ENCODE measurements at places on chromosomes 13 and 19. TPM values are rescaled to one million over a fixed set of nuclear protein-coding genes. Genes with fewer than 3 reads are reported as not detected.

DNA sequence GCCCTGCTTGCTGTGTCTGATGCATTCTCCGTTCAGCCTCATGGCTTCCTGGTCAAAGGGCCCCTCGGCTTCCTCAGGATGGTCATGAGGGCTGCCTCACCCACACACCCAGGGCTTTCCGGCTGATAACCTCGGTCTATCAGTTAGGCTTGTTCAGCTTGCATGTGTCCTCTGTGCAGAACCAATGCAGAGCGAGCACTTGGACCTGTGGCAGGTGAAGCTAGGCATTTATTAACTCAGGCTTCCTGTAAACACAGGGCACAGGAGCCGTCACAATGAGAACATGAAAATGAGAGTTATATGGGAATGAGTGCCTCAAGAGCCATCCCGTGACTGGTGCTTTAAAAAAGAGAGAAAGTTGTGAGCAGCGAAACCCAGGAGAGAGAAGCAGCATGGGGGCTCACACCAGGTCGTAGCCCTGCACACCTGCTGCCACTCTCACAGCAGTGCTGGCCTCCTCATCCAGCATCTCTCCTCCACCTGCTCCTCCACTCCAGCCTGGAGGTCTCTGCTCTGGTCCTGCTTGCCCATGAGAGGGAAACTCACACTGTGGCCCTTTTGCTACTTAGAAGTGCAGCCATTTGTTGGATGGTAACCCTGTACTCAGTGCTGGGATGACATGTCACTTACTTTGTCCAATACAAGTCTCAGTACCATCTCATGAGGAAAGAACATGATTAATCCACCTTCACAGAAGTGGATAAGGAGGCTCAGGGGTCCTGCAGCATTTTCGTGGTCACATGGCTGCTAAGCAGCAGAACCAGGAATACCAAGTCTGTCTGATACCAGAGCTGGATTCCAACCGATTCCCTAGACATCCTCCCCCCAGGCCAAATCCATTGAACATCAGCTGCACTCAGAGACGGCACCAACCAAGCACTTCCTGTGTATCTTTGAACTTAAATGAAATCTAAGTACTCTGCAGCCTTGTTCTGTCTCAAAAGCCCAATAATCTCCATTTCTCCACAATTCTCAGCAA is 50.5 kb upstream of the IRS2 start:
- no peaks in the 10 kb centered on the region for H3K27me3 ChIP-seq
- no peaks in the 10 kb centered on the region for H3K36me3 ChIP-seq
- H3K27ac ChIP-seq = no peak overlapping the region
- peaks cover 16% of the 10 kb centered on the region for H3K4me1 ChIP-seq

GRCh38 chr13:28623782-28624706 is 34.9 kb upstream of the POMP start:
- no peak overlapping the region for H3K27ac ChIP-seq
- no peaks in the 10 kb centered on the region for H3K36me3 ChIP-seq
- no peak overlapping the region for H3K4me3 ChIP-seq
- H3K4me1 ChIP-seq = no peaks in the 10 kb centered on the region
- DNase-seq = no peak

DNA sequence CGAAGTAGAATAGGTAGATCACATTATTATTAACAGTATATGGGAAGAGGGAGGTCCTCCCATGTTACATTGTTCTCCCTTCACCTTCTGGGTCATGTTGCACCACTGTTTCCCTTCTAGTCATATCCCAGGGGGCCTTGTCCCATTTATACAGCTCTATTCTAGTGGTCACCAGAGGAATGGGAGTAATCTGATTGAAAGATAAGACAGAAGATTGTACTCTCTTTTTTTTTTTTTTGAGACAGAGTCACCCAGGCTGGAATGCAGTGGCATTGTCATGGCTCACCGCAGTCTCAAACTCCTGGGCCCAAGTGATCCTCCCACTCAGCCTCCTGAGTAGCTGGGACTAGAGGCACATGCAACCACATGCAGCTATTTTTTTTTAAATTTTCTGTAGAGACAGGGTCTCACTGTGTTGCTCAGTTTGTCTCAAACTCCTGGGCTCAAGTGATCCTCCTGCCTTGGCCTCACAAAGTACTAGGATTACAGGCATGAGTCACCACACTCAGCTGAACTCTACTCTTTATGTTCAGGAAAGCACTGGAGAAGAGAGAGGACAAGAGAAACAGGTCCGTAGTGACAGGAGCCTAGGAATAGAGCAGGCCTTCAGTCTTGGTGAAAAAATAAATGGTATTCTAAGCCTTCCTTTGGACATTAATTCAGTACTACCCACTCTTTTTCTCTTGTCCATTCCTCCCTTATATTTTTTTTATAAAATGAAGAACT is 4.3 kb upstream of the ZNF529 start:
- DNase-seq = no peak
- no peak overlapping the region for H3K27ac ChIP-seq
- H3K4me3 ChIP-seq = no peak overlapping the region

DNA sequence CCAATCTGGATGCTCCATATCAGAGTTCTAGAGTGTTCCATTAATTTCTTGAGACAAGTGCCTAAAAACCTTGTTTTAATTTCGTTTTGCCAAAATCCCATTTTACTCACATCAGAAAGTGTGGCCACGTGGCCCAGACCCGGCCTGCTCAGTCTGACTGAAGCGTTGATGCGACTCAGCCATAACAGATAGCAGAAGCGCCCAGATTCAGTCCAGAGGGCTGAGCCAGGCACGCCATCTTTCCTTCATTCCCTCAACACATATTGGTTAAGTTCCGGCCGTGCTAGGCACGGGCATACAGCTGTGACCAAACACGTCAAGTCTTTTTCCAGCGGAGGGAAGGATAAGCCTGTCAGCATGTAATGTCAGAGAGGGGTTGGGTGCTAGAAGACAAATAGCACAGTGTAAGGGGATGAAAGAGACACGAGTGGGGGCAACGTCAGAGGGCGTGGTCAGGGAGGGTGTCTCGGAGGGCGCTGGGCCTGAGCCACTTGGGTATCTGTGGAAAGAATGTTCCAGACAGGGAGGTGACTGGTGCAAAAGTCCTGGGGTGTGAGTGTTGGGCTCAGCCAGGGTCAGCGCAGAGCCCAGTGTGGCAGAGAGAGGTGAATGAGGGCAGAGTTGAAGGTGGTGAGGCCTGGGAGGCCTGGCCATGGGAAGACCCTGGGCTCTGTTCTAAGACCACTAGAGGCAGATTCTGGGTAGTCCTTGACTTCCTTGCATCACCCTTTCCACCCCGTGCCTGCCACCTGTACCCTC is 3.1 kb downstream of the F10 start:
- no peak overlapping the region for H3K27ac ChIP-seq
- peaks cover 27% of the 10 kb centered on the region for H3K27me3 ChIP-seq
- H3K4me1 ChIP-seq = no peaks in the 10 kb centered on the region
- H3K4me3 ChIP-seq = no peak overlapping the region
- H3K36me3 ChIP-seq = peaks cover 6% of the 10 kb centered on the region

GRCh38 chr13:46596466-46596865 is 43.5 kb downstream of the LRCH1 start:
- H3K27me3 ChIP-seq = no peaks in the 10 kb centered on the region
- no peaks in the 10 kb centered on the region for H3K36me3 ChIP-seq
- DNase-seq = no peak
- H3K27ac ChIP-seq = peak overlapping the region; percentile 86
- peak overlapping the region; percentile 69 for H3K4me3 ChIP-seq

The CASP14 gene
- total RNA-seq = not detected

DNA sequence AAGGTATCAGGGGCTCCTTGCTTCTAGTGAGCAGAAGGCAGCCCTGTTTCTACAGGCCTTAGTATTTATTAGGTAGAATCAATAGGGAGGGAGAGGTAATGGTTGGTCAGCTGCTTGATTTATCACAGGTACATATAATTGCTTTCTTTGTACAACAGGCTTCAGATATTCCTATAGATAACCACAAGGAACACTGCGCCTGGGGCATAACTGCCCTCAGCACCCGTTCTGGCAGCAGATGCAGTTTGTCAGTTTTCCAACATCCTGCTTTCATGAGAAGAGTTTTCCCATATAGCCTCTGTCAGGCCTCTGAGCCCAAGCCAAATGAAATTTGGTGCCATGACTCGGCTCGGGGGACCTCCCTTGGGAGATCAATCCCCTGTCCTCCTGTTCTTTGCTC is 12.4 kb upstream of the ZNF486 start:
- H3K27ac ChIP-seq = no peak overlapping the region
- H3K4me1 ChIP-seq = no peaks in the 10 kb centered on the region
- no peaks in the 10 kb centered on the region for H3K27me3 ChIP-seq
- H3K36me3 ChIP-seq = no peaks in the 10 kb centered on the region
- H3K4me3 ChIP-seq = no peak overlapping the region

The C13orf42 gene
- total RNA-seq = not detected

GRCh38 chr19:49400029-49400428 is 12.0 kb downstream of the KASH5 start:
- peaks cover 18% of the 10 kb centered on the region for H3K27me3 ChIP-seq
- no peaks in the 10 kb centered on the region for H3K36me3 ChIP-seq
- H3K4me3 ChIP-seq = no peak overlapping the region
- peaks cover 4% of the 10 kb centered on the region for H3K4me1 ChIP-seq
- H3K27ac ChIP-seq = no peak overlapping the region
- peak; percentile 45 for DNase-seq

The DIAPH3 gene
- total RNA-seq = 21.2 TPM

GRCh38 chr19:33279430-33280350 is 22.6 kb downstream of the CEBPA start:
- no peak for DNase-seq
- no peak overlapping the region for H3K27ac ChIP-seq
- H3K36me3 ChIP-seq = no peaks in the 10 kb centered on the region
- no peak overlapping the region for H3K4me3 ChIP-seq
- no peaks in the 10 kb centered on the region for H3K27me3 ChIP-seq

DNA sequence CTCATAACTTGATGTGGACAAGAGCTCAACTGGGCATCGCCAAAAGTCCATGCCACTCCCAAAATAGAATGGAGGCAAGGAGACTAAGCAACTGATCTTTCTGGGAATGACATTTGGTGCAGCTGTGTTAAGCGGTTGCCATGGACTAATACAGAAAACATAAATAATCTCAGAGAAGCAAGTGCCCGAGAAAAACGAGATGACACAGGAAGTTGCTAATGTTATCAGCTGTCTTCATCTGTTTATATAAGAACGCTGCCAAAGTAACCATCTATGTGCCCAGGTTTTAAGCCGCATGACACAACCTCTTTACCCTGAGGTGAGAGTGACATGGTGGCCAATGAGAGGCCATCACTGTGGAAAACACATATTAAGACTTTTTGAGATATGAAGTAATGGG is 54.9 kb upstream of the SACS start:
- no peaks in the 10 kb centered on the region for H3K36me3 ChIP-seq
- H3K27ac ChIP-seq = no peak overlapping the region
- peaks cover 6% of the 10 kb centered on the region for H3K4me1 ChIP-seq
- DNase-seq = peak; percentile 45
- peaks cover 8% of the 10 kb centered on the region for H3K27me3 ChIP-seq

DNA sequence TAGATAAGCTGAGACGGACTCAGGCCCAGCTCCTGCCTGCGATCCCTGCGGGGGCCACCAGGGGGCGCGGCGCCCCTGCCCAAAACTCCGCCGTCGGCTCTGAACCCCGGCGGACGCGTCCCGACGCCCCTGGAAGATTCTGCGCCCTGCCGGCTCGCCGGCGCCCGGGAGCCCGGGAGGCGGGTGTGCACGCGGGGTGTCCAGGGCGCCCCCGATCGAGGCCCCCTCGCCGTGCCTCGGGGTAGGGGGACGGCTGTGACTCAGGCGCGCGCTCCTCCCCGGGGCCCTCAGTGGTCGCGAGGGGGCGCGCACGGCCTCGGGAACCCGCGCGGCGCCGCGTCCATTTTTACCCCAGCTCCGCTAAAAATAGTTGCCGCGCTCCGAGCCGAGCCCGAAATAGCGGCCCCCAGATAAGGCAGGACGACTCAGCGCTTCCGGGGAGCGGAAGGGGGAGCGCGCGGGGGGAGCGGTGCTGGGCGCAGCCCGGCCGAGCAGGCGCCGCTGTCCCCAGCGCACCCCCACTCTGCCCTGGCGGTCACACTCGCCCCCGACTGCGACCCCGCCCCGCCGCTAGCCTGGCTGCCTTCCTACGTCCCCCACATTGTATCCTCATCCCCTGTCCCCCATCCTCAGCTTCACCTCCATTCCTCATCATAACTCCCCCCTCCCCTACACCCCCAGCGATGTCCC is 16.0 kb upstream of the ERCC1 start:
- peak; percentile 73 for DNase-seq
- H3K4me1 ChIP-seq = peaks cover 17% of the 10 kb centered on the region
- peaks cover 5% of the 10 kb centered on the region for H3K36me3 ChIP-seq

DNA sequence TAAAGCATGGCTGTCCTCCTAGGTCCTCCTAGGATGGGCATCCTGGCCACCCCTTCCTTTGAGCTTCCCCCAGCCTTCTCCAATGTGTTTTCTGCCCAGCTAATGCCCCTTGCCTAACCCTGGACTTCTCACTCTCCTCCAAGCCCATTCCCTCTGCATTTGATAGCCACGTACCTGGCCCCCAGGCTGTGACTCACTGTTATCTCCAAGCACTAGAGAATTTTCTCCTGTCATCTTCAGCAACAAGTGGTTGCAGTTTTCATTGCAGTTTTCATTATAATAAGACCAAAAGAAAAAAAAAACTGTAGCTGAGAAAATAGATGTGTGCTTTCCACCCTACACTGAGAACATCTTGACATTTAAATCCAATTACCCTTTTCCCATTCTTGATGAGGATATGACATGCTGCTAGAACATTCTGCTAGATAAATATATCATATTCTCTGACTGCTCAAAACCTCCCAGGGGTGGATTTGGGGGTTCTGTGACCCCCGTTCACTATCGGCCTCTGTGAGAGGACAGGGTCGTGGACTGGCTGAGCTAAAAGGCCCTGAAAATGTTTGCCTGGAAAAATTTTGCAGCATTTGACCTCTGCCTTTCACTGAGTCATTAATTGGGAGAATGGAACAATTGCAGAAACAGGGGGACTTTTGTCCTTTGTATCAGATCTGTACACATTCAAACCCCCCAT is 58.8 kb upstream of the KCTD15 start:
- H3K4me1 ChIP-seq = no peaks in the 10 kb centered on the region
- no peak overlapping the region for H3K27ac ChIP-seq
- H3K27me3 ChIP-seq = no peaks in the 10 kb centered on the region
- DNase-seq = no peak

DNA sequence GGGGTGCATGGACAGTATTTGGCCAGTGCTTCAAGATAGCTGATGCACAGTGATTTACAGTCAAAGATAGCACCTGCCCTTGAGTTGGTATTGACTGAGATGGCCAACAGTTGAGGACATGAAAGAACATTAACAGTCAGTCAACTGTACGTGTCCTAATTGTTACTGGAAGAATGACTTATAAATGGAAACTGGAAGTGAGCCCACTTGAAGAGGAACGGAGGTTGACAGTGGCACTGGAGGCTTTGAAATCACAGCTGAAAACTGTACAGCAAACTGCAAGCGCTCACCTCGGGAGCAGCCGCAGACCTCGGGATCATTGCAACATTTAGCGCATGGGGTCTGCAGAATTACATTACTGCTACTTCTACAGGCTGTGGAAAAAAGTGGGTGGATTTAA is 77.1 kb downstream of the GGACT start:
- no peak overlapping the region for H3K4me3 ChIP-seq
- peaks cover 12% of the 10 kb centered on the region for H3K4me1 ChIP-seq
- no peak for DNase-seq
- no peak overlapping the region for H3K27ac ChIP-seq

The C1QTNF9 gene
- total RNA-seq = not detected

The OVOL3 gene
- total RNA-seq = not detected
